ENCODE measurements at places on chromosomes 16 and 17.

- DNase-seq: no peak
These were observed 170.0 kb downstream of the C16orf78 start for GRCh38 chr16:49543631-49543946.

DNA sequence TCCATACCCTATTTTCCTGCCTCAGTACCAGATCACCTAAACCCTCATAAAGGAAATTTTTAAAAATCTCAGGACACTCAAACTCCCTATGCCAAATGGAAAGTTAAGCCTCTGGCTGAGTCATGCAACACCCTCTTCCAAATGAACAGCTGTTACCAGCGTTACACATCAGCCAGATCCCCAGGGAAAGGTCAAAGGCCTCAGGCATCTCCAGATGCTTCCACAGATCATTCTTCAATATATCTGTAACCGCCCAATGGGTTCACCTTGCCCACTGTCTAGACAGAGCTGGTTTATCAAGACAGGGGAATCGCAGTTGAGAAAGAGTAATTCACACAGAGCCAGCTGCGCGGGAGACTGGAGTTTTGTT lies 29.1 kb upstream of the SHCBP1 start:
- no peak for DNase-seq

DNA sequence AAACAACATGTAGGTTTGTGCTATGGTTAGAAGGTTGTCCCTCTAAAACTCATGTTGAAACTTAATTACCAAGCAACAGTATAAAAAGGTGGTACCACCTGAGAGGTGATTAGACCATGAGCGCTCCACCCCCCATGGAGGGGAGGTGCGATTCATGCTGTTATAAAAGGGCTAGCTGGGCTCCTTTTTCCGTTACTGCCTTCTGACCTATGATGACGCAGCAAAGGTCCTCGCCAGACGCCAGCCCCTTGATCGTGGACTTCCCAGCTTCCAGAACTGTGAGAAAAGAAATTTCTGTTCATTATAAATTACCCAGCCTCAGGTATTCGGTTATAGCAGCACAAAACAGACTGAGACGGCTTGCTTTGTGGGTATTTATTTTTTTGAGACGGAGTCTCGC lies 167.8 kb downstream of the SNX29 start:
- DNase-seq: no peak

DNA sequence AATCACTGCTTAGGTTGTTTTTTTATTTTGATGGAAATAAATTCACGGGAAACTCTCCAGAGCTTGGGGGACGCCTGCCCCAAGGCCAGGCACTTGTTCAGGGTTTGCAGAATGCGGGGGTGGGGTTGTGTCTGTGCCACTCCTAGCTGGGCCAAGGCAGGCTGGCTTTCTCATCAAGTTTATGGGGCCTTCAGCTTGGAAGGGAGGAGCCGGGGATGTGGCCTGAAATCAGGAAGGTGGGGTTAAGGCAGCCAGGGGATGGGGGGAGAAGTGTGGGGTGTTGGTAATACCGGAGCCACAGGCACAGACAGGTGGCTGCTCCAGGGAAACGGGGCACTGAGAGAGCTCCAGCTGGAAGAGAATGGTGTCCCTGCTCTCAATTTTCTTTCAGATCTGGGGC lies 1.7 kb upstream of the CHAD start:
- DNase-seq: no peak

DNA sequence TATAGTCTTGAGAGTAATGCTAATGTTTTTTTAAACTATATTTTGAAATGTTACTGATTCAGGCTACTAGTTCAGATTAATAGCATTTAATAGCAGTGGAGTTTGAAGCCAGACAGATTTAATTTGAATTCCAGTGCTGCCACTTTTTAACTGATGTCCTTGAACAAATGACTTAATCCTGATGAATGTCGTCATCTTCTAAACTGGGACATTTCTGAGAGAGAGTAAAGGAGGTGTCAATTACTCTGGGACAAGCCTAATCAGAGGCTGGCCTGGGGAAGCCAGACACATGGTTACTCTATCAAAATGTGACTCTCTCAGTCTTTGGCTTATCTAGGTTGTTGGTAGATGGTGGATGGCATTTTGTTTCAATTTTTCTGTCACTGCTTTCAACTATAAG lies 246.7 kb downstream of the HS3ST3A1 start:
- no peak for DNase-seq

GRCh38 chr17:2392252-2393173 lies 8.3 kb downstream of the MNT start:
- peak; percentile 98 for DNase-seq

DNA sequence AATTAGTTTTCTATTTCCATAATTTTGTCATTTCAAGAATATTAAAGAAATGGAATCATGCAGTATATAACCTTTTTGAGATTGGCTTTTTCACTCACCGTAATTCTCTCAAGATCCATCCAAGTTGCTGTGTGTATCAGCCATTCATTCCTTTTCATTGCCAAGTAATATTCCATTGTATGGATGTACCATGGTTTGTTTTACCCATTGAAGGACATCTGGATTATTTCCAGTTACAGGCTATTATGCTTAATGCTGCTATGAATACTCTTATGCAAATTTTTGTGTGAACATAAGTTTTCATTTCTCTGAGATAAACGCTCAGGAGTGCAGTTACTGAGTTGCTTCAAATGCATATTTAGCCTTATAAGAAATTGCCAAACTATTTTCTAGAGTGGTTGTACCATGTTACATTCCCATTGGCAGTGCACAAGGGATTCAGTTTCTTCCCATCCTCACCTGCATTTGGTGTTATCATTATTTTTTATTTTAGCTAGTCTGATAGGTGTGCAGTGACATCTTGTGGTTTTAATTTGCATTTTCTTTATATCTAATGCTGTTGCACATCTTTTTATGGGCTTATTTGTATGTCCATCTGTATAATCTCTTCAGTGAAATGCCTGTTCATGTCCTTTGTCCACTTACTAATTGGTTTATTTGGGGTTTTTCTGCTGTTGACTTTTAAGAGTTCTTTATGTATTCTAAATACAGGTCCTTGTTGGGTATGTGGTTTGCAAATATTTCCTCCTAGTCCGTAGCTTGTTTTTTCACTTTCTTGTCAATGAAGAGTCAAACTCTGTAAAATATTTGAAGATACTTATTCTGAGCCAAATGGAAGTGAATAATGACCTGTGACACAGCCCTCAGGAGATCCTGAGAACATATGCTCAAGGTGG lies 32.7 kb downstream of the BMERB1 start:
- DNase-seq: no peak

DNA sequence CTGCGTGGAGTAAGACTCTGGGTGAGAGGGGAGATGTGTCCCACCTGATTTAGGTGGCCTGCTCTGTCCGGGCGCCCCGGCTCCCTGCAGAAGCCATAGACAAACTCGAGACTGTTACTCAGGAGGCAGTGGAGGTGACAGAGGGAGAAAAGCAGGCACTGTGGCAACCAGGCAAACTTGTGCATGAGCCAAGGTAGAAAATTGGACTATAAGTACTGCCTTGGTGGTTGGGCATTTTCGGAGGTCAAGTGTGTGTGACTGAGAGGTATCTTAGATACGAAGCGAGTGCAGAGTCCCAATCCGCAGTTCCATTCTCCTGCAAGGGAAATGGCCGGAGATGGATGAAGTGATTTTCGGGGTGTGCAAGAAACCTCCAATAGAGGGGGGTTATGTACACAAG lies 27.1 kb upstream of the SPACA3 start:
- no peak for DNase-seq

DNA sequence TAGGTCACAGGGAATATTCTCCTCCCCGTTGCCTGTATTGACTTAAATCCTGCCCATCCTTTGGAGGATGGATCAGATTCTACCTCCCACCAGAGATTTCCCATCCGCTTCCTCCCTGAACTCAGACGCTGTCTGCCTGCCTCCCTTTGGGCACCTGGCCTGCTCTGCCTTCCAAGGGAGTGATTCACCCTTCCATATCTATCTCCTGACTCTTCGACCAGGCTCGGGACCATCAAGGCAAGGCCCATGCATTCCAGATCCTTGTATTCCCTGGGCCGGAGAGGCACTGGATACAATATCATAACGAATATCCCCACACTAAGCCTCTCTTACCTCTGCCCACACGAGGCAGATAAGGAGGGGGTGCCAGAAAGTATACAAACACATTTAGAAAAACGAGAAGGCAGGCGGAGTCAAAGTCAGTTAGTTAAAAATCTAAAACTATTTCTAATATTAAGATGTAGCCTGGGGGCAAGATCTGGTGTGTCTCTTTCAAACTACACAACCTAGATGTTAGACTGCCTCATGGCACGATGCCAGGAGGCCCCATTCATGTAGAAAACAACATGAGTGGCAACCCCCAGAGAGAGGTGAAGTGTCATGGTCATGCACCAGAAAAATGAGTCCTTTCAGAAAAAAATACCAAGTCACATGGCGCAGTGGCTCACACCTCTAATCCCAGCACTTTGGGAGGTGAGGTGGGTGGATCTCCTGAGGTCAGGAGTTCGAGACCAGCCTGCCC lies 9.2 kb downstream of the PMP22 start:
- DNase-seq: no peak

- DNase-seq: no peak
These were observed 34.8 kb downstream of the RFFL start for GRCh38 chr17:35028531-35029262.

DNA sequence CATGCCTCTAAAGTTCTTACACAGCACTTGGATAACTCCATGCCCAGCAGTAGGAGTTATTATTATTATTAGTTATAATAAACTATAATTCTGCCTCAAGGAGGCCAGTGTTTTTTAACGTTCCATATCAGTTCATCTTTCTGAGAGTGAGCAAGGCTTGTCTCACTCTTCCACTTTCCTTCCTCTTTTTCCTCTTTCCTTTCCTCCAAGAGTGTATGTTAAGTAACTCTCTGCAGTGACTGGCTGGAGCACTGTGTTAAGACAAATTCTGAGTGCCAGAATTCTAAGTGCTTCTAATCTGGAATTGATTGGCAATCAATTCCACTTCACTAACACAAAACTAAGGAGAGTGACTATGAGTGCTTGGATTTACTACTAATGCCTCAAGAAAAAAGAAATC lies 16.4 kb downstream of the CLEC19A start:
- no peak for DNase-seq

DNA sequence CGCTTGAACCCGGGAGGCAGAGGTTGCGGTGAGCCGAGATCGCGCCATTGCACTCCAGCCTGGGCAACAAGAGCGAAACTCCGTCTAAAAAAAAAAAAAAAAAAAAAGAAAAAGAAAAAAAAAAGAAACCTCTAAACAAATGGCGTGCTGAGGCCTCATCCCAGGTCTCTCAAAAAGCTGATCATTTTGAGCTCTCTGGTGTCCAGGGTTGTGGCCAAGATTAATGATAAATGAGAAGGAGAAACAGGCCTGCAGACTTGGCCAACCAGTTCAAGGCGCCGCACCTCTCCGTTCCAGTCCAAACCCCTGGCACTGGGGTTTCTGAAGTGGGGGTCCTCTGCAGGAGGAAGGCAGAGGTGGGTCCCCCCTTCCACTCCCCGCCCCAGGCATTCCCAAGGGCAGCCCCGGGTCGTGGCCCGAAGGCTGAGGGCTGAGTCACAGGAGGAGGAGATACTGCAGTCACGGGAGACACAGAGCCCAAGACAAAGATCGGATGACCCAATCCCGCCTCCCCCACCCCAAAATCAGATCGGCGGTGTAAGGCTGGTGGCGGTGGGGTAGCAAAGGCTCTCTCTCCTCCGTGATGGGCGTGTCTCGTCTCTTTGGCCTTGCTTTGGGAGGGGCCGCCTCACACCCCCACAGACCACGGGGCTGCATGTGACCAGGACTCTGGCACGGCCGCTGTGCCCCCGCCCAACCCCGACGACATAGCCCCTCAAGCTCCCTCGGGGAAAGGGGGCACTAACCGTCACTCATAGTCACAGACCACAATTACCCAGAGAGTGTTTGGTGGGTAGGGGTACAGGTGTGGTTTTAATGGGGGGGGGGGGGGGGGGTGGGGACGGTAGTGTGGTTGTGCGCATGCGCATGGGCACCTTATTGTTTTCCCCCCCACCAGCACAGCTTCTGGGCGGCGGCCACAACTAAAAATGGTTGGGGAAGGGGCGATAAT lies 1.1 kb downstream of the VAT1 start:
- peak; percentile 69 for DNase-seq

- peak; percentile 14 for DNase-seq
These were observed 9.3 kb upstream of the RNF135 start for GRCh38 chr17:30961209-30962188.

- DNase-seq: no peak
These were observed 289.2 kb upstream of the SALL1 start for GRCh38 chr16:51440131-51440889.

DNA sequence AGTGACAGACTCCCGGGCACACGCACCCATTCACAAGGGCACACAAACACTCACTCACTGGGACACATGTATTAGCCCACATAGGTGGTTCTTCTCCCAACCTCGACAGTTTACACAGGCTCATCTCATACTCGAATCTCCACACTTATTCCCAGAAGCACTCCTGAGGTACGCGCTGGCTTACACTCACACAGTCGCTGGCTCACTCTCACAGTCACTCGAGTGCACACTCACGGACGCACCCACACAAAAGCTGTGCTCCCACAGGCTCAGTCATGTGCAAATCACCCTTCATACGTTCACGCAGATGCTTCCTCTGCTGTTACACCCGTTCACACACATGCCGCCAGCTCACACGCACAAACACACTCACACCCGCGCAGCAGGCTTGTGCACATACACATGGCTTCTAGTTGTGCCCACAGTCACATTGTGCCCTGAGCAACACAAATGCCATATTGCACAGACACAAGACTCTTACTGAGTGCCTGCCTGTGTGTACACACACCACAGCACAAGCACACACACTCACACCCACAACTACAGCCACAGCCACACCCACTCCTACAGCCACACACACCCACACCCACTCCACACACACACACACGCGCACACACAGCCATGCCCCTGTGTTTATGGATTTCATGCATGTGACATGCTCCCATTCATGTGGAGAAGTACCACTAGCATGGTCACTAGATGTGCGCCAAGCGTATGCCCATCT lies 8.4 kb upstream of the PRR29 start:
- DNase-seq: no peak

DNA sequence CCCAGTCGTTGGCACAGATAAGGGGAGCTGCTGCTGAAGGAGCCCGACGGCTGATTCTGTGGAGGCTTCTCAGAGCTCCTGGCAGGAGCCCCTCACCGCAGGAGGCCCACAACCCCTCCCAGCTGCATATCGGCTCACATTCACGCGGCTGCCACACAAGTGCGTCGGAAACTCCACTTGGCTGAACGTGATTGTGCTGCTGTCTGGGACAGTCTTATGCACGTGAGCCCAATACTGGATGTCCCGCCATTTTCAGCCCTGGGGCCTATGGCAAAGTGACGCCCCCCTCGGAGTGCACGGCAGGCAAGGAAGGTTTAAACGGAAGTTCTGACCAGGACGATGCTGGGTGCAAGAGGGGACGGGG lies 8.7 kb upstream of the PITPNA start:
- DNase-seq: no peak

GRCh38 chr16:11058832-11059231 lies 114.5 kb downstream of the CLEC16A start:
- DNase-seq: no peak

- DNase-seq: peak; percentile 14
These were observed 12.4 kb upstream of the CCR7 start for GRCh38 chr17:40577611-40578065.

GRCh38 chr17:15175356-15175755 lies 89.8 kb downstream of the PMP22 start:
- no peak for DNase-seq

GRCh38 chr17:47850692-47851573 lies at the start of gene SP6:
SP6 (minus strand) TSS chr17:47851163; CDS start chr17:47848429, 2,734 bp downstream.
- peak; percentile 85 for DNase-seq
